ENCODE measurements at places on chromosomes 3 and 15.

DNA sequence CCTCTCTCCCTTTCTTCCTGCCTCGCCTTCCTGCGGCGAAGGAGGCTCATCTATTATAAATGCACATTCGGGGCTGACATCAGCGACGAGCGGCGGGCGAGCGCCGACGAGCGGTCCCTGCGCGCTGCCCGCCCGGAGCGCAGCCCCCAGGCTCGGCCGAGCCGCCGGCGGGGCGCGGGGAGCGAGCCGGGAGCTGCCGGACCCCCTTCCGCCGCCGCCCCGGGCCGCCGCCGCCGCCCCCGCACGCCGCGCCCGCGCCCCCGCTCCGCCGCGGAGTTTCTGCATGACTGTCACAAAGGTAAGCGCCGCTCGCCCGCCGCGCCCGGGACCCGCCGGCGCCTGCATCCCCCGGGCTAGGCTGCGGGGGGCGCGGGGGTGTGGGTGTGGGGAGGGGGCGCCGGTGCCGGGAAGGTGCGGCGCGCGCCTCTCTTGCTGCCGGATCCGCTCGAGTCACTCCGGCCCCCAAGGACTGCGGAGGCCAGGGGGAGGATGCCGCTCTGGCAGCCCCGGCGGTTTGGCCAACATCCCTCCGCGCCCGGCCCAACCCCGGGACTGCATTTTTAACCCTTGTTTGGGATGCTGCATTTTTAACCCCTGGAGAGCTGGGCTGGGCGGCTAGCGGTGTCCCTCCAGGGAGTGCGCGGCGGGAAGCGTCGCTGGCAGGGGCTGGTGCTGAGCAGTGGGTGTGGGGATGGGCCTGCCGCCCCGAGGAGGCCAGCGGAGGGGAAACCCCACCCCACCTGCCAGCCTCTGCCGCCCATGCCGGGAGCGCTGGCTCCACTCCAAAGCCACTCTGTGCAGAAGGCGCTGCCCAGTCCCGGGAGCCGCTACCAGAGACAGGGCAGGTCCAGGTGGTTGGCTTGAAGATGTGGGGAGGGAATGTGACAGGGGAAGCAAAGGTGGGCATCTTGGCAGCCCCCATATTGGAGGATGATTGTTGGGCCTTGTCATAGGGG lies at the start of gene CORO2B:
Gene CORO2B, plus strand, starts transcription at position 14 of the 956 bp plus-strand sequence. Its CDS starts 270 bp downstream, at position 284.
- DNase-seq: peak; percentile 35

GRCh38 chr3:141434255-141434654 lies 52.6 kb upstream of the RASA2 start:
- DNase-seq: no peak

DNA sequence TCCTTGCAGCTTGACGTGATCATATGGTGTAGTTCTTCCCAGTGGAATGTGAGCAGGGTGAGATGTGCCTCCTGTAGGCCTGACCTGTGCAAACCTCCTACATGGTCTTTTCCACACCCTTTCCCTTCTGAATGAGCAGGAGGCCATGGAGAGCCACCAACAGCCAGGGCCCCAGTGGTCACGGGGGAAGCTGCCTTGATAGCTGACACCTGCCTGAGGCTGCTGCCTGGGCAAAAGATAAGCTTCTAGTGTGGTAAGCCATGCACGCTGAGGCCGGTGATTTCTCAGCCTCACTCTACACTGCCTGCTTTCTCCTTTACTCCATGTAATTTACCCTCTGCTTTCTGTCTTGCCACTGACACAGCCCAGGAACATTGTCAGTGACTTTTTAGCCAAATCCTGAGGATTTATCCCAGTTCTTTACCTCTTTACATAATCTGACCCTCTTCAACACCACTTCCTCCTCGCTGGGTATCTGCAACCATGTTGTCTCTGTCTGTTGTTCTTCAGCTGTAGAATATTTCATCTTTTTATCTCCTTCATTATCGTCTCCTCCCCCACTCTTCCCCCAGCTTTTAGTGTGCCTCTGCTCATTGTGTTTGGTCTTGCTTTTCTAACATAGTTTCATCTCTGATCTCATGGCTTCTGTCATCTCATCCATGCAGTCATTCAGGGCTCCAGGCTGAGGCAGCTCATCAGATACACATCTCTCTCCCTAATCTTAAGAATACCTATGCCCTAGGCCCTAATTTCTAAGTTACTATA lies 11.2 kb upstream of the KBTBD12 start:
- DNase-seq: no peak

DNA sequence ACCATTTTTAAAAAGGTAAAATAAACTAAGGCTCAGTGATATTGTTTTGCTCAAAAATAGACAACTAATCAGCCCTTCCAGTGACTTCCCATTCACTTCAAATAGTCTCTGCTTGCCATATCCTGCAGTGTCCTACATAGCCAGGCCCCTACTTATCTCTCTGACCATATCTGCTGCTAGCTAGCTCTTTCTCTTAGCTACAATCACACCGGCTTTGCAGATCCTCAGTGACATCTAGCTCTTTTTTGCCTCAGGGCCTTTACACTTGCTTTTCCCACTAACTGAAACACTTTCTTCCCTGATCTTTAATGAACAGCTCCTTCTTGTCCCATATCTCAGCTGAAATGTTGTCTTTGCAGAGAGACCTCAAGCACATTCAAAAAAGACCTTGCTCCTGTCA lies 161.3 kb downstream of the IL5RA start:
- no peak for DNase-seq

GRCh38 chr3:108036401-108036800 lies 54.4 kb downstream of the CD47 start:
- no peak for DNase-seq

DNA sequence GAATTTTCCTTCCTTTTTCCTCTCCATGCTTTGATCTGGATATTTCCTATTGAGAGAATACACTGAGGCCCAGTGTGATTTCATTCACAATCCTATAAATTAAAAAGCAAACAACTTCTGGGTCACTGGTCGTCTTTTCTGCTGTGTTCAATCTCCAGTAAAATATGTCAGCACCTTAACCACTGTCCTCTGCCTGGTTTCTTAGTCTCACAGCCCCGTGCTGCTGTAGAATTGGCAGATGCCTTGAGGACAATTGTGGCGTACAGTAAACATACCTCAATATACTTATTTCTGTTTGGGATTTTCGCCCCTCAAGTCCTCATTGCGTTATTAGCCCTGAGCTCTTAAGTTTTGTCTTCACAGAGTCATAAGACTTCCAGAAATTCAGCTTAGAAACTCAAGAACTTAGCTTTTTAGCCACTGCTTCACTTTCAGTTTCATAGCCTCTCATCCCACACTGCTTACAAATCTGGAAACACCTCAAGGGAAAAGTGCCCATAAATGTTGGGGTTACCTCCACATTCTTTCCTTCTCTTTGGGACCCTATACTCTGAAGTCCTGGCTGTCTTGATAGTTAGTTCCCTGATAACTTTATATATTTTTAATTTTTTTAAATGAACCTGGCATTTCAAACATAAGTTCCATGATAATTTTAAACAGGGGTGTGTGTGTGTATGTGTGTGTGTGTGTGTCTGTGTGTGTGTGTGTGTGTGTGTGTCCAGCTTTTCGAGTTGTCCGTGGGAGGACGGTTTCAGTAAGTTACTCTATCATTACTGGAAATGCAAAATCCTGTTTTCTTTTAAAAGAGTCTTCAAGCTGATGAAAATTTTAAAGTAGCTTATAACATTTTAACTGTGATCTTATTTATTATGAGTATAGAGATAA lies 238.4 kb upstream of the CTDSPL start:
- DNase-seq: peak; percentile 21

DNA sequence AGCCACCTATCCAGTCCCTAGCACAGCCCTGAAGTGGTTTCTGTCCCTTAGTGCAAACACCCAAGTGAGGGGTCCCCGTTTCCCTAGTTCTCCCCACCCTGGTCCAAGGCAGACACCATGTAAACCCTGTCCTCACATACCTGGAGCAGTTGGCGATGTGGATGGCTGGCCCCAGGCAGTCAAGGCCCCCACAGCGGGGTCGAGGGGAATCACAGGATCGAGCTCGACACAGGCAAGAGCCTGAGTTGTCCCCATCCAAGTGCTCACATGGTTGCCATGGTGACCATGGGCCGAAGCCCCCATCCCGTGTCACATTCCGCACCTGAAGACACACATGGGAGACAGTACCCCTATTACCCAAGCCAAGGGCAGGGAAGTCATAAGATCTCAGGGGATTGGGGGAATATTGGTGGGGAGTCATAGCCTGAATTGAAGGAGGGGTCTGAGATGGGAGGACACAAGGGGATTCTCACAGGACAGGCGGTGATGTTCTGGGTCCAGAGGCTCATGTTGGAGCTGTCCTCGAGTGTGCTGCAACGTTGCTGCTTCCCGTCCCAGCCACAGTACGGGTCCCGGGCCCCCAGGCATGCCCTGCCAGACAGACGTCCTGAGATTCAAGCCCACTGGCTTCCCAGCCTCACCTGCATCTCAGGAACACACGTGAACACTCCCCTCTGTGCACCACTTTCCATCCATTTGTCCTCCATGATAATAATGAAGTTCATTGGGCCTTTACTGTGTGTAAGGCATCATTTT lies 112.1 kb downstream of the SEMA5B start:
- no peak for DNase-seq

- no peak for DNase-seq
Observed at GRCh38 chr3:196122021-196122687, 40.3 kb upstream of the TFRC start.

DNA sequence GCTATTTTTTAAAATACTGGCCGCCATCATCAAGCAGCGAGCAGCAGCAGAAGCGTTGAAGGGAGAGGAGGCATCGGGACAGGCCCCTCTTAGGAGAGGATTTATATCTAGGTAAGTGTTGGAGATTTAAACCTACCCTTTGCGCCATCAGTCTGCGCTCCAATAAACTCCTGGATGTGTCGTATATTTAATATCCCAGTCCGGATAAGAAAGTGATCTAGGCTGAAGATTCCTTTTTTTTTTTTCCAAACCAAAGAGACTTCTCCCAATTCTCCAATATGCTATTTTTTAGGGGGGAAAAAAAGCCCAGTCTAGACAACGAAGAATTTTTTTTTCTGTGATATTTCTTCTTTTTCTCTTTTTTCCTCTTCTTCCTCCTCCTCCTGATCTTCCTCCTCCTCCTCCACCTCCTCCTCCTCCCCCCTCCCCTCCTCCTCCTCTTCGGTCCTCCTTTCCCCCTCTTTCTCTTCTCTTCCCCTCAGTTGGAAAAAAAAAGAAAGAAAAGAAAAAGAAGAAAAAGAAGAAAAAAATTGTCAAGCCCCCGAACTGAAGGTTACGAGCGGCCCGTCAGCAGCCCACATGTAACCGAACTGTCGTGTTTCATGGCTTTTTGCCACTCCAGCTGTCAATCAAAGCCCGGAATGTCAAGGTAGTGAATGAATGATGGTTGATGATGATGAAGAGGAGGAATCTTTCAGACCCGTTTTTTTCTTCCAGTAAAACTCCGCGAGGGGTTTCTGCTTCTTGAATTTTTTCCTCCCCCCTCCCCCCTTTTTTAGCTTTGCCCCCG lies 835 bp downstream of the MEIS2 start:
- peak; percentile 63 for DNase-seq

DNA sequence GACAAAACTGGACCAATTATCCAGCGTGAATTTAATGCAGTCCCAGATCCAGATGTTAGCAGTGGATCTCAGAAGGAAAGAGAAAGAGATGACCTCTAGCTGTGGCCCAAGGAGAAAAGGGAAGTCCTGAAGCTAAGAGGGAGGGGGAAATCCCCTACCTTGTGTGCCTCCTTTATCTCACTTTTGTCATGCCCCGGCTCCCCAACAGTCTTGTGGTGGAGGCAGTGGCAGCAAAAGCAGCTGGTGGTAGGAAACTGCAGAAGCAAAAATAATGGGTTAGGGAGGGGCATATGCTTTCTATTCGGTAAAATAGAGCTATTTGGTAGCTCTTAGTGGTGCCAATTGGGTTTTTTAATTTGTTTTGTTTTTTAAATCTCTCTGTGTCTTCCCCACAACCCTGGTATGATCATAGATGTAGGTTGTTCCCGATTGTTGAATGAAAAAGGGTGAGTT lies 56.5 kb downstream of the MCTP2 start:
- DNase-seq: no peak

DNA sequence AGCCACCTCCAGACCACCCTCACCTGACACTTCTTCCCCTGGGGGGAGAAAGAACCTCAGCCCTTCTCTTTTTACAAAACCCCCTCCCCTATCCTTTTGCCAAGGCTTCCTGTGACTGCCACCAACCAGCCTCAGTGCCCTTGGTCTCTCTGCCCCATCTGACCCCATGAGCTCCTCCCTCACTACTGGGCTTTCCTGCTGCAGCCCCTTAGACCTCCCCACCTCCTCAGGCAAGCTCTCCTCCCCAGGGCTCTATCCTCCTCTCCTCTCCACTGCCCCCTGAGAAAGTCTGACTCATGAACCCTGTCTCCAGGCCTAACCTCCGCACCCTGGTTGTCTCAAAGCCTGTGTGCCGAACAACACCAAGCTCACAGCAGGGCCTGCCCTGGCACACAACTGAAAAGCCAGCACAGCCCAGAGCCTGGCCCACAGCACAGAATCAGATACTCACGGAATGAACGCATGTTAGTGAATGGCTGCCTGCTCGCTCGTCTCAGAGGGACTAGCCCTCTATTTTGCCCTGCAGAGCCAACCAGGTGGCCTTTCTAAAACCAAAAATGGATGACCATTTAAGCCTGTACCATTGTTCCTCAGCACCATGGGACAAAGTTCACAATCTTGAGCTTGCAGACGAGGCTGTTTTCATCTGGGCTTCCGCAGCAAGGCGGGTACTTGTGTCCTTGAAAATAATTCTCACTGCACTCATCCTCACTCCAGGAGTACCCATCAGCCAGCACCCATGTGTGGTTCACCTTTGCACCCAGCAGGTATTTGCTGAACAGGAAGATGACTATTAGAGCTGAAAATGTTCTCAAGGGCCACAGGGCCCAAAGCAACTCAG lies 1.7 kb downstream of the CHDH start:
- DNase-seq: no peak

- peak; percentile 16 for DNase-seq
Observed at GRCh38 chr15:62059108-62059815, 985 bp downstream of the VPS13C start.

DNA sequence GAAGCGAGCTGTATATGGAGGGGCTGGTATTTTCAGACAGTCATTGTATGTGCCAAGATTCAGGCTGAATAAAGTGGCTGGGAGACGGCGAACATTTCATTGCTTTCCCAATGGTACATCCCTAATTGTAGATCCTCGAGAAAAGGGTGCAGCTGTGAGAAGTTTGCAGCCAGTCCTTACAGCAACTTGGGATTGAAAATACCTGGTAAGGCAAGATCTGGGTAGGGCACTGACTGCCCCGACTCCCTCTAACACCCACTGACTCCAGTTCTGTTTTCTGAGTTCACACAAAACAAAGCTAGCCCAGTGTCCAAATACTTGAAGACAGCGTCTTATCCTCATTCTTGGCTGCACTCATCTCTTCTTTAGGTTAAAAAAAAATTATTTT lies 63.7 kb downstream of the EDEM1 start:
- no peak for DNase-seq

GRCh38 chr3:179921951-179922350 lies 114.8 kb downstream of the PEX5L start:
- no peak for DNase-seq
